ENCODE measurements at places on chromosomes 12 and 14.

DNA sequence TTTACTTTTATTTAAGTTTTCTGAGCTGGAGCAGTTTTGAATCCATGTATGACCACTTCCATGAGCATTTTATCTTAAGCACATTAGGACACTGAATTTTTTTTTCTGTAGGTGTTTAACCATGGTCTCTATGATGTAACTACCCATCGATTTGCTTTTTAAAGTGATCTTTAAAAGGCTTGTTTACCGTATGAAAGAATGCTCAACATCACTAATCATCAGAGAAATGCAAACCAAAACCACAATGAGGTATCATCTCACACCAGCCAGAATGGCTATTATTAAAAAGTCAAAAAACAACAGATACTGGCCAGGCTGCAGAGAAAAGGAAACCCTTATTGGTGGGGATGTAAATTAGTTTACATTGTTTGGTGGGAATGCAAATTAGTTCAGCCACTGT lies 23.0 kb downstream of the GLRX5 start:
- DNase-seq: no peak

DNA sequence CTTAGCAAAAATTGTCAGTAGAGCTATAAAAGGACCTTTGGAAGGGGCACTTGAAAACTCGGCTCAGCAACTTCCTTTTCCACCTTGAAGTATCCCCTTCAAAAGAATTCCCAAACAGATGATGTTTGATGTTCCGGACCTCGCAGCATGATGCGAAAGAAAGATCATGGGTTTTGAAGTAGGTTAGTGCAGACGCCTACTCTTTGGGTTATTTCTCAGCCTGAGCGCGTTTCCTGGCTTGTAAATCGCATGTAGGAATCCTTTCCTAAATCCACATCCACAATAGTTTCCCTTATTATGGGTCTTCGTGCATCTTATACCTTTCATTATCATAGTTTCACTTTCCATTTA lies 584 bp upstream of the NEDD1 start:
- DNase-seq: no peak

DNA sequence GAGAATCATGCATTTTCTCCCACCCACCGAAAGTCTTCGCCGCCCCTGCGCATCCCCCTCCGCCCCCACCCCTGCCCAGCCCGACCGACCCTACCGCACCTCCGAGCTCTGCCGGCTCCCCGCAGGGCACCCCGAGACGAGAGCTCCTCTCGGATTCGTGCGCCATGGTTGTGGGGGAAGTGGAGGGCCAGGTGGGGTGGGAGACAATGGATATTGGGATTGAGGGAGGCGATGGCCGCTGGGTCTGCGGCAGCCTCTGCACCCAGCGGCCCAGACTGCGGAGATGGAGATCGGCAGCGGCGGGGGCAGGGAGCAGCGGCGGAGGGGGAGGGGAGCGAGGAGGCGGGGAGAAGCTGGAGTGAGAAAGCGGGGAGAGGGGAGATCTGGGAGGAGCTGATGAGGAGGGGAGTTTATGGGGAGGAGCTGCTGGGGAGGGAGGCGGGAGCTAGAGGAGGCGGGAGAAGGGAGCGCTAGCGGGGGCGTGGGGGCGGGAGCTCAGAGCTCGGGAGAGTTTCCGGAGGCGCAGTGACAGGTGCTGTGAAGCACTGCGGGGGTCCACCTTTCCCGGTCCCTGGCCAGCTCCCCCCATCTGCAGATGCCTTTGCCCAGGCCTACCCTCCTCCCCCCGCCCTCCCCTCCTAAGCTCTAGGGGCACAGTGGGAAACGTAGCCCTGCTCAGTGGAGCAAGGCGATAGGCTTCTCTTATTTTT lies at the start of gene SALL2:
SALL2 (minus strand) TSS at position 385 of the 710 bp plus-strand sequence; CDS start at position 166, 219 bp downstream.
- DNase-seq: peak; percentile 52

DNA sequence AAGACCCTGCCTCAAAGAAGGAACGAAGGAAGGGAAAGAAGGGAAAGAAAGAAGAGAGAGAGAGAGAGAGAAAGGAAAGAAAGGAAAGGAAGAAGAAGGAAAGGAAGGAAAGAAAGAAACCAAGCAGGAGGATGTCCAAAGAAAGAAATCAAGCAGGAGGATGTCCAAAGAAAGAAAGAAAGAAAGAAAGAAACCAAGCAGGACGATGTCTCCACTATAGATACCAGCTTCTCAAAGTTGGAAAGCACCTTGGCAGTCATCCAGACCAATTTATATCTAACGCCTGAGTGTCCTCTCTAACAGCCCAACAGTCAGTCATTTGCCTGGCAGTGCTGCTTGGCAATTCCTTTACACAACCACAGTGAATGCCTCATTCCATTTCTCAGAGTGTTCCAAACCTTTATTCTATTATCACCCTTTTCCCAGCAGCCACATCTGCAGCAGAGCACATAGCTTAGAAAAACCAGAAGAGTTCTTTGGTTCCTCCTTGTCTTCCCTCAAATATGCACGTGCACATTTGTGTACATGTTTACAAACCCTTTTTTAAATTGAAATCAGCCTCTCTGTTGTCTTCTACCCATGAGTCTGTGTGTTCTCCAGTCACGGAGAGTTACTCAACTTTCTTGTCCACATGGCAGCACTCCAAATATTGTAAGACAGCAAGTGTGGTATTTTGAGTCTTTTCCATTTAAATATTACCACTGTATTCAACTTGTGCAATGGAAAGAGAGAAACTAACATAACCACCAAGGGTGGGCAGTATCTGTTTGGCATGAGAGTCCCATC lies 138.4 kb downstream of the STXBP6 start:
- DNase-seq: no peak

DNA sequence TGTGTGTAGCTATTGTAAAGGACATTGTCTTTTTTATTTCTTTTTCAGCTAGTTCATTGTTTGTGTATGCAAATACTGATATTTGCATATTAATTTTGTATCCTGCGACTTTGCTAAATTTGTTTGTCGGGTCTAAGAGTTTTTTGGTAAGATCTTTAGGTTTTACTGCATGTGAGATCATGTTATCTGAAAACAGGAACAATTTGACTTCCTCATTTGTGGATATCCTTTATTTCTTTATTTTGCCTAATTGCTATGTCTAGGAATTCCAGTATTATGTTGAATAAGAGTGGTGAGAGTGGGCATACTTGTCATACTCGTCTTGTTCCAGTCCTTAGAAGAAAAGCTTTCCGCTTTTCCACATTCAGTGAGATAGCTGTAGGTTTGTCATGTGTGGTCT lies 28.8 kb downstream of the SIX4 start:
- no peak for DNase-seq

DNA sequence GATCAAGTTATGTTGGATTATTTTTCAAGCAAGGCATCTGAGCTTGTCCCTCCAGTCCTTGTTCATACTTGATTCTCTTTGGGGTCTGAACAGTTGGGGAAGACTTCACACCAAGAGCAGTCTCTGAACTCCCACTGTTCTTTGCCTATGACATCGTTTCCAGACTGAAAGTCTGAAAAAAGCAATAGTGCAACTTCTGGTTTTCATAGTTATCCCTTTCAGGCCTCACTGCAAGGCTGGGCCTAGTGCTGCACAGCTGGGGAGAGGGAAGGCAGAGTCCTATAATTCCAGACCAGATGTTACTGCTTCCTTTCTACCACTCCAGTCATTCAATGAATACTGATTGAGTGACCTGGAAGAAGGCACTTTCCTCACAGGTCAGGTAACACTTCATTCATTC lies 187.1 kb upstream of the CCND2 start:
- DNase-seq: no peak

Data from activated CD8-positive, alpha-beta memory T cell treated with anti-CD3 and anti-CD28 coated beads for 1 hour (primary cell).